ENCODE measurements at places on chromosomes 3 and 15.
A peak's percentile ranks its signal among the peaks of the same experiment; 100 is the strongest.

DNA sequence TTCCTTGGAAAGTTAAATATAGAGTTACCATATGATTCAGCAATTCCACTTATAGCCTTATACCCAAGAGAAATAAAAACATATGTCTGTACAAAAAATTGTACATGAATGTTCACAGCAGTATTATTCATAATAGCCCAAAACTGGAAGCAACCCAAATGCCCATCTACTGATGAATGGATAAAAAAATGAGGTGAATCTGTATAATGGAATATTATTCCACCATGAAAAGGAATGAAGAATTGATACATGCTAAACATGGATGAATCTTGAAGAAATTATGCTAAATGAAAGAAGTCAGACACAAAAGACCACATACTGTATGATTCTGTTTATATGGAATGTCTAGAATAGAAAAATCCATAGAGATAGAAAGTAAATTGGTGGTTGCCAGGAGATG, 61.4 kb downstream of the TTC23 start:
- DNase-seq = no peak

DNA sequence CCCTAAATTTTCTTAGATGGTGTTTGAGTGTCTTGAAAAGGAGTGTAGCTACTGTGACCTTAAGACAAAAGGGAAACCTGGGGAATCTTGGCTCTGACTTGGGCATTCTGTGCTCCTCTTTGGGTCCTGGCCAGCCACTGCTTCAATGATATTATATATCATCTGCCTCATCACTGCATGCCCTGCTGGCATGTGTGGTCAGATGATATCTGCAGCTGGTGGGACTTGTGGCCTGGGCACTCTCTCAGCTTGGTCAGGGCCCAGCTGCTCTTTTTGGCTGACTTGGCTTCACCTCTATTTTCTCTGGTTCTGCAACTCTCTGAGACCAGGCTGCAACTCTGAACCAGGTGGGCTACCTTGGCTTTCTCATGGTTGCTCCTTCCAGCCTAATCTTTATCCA, 446.1 kb upstream of the RARB start:
- DNase-seq = no peak

DNA sequence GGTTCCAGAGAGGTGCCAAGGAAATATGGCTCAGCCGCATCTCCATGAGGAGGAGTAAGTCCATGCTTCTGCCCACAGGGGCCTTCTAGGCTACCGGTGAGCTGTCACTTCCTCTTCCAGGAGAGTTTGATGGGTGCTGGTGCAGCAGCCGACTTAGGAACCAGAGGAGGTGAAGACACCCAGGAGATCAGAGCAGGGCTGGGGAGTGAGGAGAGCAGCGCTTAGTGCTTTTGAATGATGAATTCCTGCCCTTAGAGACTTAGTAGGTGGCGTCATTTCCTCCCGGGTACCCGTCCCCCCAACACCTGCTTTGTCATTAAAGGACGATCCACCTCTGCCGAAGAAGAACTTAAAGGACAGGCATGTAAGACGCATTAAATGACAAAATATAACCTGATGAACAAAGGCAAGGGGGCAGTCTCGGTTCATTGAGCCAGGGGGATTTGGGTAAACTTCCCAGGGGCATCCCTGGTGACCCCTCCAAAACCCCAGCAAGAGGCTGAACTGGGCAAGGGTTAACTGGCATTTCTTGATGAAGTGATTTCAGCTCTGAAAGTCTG, 67.6 kb downstream of the HES1 start:
- DNase-seq = no peak

DNA sequence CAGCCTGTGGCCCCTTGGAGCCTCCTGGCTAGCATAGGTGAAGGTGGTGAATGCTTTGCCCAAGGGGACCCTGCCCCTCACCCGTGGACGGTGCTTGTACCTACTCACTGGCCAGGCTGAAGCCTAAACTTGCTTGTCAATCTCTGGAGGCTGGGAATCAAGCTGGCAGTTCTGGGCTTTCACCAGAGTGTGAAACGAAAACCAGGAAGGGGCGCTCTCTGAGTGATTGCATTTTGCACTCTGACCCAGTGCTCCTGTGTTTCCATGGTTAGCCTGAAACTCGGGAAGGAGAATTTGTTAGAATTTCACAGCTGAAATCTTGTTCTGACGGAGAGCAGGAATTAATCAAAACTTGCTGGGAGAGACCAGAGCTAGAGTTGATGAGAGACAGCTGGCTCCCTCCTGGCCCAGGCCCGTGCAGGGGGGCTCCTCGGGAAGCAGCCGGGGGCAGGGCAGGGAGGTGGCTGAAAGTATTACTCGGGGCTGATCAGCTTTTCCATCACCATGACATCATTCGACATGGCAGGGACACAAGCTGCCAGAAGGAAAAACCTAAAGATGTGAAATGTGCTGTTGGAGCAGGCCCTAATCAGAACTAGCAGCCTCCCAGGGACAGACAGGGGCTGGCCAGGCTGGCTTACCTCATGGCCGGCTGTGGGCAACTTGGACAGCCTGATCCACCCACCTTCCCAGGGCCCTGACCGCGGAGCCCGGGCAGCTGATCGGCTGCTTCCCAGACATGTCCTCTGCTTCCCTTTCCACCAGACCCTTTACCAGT, 323.6 kb upstream of the CTDSPL start:
- no peak for DNase-seq

- DNase-seq = no peak
Observed at GRCh38 chr15:79811406-79812405, 85.1 kb downstream of the MTHFS start.

GRCh38 chr15:75943713-75944215, 40.1 kb downstream of the FBXO22 start:
- no peak for DNase-seq

GRCh38 chr3:150293401-150294001, 114.6 kb upstream of the TSC22D2 start:
- DNase-seq = no peak

DNA sequence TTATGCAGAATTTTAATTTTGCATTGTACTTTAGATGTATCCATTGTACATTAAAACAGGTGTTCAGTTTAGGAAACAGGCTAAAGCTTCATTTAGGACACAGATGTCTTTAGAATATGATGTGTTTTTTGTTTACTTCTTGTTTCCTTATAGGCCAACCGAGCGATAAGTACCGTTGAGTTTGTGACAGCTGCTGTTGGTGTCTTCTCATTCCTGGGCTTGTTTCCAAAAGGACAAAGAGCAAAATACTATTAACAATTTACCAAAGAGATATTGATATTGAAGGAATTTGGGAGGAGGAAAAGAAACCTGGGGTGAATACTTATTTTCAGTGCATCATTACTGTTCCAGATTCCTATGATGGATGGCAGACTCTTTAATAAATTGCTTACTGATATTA, 29.4 kb downstream of the PLAAT1 start:
- no peak for DNase-seq

DNA sequence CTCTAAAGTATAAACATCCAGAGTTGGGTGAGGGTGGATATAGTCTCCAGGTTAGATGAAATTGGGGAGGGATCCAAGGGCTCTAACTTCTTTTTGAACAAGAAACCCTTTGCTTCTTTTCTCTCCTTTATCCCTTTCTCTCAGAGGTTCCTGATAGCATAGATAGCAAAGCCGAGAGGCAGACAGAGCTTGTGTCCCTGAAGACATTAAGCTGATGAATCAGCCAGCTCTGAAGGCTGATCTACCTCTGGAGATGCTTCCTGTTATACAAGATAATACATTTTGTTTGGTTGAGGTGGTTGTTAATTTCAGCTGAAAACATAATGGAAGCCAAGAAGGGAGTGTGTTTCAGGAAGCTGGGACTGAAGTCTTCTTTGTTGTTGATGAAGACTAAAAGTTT, 193.2 kb downstream of the PDCD6IP start:
- DNase-seq = no peak

GRCh38 chr3:157523814-157524213, 20.6 kb upstream of the VEPH1 start:
- DNase-seq = no peak

- DNase-seq = no peak
Observed at GRCh38 chr3:15683253-15683652, 81.7 kb downstream of the BTD start.

GRCh38 chr15:63086271-63086670, 35.4 kb upstream of the LACTB start:
- DNase-seq = no peak

DNA sequence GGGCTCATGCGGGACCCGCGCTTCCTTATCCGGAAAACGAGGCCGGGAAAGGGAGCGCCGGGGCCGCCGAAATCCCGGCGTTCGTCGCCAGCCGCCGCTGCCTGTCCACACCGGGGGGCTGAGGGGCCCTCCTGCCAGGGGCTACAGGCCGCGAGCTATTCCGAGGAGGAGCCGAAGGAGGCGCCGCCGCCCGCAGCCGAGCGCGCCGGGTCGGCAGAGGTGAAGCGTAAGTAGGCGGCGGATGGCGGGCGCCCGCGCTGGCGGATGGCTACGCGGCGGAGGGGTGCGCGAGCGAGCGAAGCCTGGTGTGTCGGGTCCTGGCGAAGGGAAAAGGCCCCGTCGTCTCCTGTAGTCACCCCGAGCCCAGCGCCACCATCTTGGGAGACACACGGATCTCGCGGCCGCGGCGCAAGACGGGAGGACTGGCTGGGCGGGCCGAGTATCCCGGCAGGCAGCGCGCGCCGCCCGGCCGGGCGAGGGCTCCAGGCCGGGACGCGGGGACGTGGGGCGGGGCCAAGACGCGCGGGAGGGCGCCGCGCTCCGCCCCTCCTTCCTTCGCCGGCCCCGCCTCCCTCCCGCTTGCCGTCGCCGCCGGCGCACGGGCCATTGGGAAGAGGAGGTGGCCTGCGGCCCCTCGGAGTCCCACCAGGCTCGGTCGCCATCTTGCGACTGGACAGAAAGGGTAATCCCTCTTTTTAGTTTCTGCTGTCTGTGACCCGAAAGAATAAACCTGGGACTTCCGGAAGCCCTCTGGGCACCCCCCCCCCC, at the start of gene UBE3A:
TSS of gene UBE3A (minus strand) at position 424 of the 768 bp plus-strand sequence. CDS start 29,917 bp downstream, outside the sequence.
- peak; percentile 18 for DNase-seq

GRCh38 chr3:50157827-50158529, 2.9 kb downstream of the SEMA3F start:
- DNase-seq = no peak
